ENCODE measurements at places on chromosomes 3 and 15.

DNA sequence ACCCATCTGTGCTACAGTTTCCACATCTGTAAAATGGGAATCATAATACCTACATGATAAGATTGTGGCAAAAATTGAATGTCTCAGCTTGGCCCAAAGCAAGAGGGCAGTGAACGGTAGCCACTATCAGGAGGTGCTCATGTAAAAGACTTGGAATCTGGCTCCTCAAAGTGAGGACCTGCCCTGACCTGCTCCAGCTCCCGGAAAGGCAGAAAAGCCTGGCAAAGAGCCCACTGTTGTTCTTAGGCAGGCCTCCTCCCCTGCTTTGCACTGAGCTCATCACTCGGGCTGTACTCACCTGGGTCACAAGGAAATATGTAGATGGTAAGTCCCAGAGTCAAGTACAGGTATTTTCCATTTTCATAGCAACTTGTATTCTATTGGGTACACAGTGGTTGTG, 250.7 kb upstream of the TBL1XR1 start:
- DNase-seq: no peak

GRCh38 chr3:110456001-110456400, 615.6 kb upstream of the NECTIN3 start:
- DNase-seq: no peak

- DNase-seq: no peak
Measured at GRCh38 chr15:90879730-90880366, 4.5 kb upstream of the FES start.

DNA sequence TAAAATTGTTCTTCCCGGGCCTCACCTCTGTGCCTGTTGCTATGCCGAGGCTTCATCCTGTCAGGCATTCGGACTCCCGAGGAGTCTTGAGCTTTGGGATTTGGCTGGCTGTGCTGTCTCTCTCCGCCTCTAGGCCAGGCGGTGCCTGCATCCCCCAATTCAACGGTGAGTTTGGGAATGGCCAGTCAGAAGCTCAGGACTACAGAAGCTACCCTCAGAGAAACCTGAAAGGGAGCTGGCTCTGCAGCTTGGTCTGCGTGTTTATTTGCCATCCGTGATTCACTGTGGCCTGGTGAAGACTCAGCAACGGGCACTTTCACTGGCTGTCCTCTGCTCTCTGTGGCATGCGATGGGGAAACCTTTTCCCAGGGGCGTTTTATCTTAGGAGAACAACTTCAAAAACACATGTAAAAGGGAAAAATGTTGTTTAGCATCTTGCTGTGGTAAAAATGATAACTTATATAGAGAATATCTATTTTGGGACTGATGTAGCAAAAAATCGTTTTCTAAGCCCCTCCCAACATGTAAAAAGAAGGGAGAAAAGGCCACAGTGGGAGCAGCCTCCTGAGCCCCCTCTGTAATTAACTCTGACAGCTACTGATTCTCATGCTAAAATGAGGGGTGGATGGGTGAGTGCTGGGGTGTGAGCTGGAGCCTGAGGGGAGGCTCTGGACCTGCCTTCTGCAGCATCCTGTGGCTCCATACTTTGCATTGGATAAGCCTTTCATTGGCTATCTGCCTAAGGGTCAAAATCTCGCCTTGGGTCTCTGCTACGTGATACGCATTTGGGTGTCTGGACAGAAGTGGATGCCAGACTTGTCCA, 103.4 kb upstream of the KLHL25 start:
- no peak for DNase-seq

DNA sequence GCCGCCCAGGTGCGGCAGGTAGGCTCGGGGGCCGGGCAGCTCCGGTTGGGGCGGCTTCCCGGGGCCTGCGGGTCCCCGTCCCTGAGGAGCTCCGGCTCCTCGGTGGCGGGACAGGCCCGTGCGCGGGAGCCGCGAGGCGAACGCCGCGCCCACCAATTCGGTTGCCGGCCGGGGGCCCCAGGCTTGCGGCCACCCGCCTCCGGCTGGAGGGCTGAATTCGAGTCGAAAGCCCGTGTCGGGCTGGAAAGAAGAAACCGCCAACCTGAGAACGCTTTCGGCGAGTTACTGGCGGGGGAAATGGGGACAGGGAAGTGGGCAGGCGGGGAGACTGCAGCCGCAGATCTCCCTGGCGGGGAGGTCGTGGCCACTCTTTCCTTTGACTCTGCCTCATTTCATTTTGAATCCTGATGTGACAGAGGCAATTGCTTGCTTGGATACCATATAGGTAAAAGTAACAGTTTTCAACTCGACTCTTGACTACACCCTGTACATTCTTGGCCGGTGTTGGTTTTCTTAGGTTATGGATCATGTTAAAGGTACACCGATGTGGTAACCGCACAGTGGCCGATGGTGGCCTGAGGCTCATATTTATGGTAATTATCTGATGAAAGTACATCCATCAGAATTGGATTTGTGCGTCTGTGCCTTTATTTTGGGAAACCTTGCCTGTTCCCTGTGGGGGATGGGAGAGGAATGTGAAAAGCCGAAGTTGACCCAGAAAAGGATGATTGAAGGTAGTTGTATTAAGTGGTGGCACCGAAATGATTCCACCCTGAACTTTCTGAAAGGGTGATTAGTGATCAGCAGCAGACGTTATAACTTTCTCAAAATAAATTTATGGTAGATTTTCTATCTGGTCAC, 1.7 kb downstream of the B3GNT5 start:
- DNase-seq: peak; percentile 11
